Mucosa of descending colon (tissue), 3 donors: ENCODE measurements at places on chromosomes 13 and 19. TPM values are rescaled to one million over a fixed set of nuclear protein-coding genes. Genes with fewer than 3 reads are reported as not detected.
A peak's percentile ranks its signal among the peaks of the same experiment; 100 is the strongest.

Gene CD37
- total RNA-seq, result 11.2 TPM

GRCh38 chr13:90068658-90069057 is 1278.8 kb upstream of the MIR17HG start:
- no peak for DNase-seq

- peak; percentile 84 for DNase-seq
Observed at GRCh38 chr13:40922437-40923040, 96.6 kb downstream of the ELF1 start.

- peak; percentile 35 for DNase-seq
Observed at GRCh38 chr13:112643759-112644459, 45.9 kb upstream of the ATP11A start.

DNA sequence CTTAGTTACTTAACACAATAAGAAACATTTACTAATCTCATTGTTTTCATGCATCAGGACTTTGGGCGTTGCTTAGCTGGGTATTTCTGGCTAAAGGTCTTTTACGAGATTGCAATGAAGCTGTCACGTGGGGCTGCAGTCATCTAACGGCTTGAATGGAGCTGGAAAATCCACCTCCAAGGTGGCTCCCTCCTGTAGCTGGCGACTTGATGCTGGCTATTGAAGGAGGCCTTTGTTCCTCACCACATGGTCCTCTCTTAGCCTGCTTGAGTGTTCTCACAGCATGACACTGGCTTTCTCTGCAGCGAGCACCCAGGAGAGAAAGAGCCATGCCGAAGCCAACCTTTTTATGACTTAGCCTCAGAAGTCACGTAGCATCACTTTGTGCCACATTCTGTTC is 92.0 kb downstream of the NHLRC3 start:
- DNase-seq, result no peak
